Kidney capillary endothelial cell (primary cell): ENCODE measurements at places on chromosomes 4 and X.

DNA sequence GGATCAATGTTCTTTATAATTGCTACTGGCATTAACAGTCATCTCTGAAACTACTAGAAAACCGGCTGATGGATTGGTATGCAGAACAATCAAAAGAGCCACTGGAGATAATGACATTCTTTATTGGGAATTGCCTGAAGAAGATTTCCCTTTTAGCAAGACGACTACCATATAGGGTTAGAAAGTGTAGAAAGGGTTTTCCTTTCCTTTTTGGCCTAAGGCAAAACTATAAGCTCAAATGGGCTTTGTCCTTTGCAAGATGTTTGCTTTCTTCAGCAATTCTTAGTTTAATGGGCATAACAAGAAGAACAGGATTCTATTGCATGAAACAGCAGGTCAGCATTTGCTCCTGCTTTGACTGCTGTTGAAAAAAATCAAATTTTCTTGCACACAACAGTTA, 214.2 kb upstream of the PCDH10 start:
- no peak for DNase-seq

GRCh38 chr4:65083076-65083475, 587.2 kb downstream of the EPHA5 start:
- no peak for DNase-seq

DNA sequence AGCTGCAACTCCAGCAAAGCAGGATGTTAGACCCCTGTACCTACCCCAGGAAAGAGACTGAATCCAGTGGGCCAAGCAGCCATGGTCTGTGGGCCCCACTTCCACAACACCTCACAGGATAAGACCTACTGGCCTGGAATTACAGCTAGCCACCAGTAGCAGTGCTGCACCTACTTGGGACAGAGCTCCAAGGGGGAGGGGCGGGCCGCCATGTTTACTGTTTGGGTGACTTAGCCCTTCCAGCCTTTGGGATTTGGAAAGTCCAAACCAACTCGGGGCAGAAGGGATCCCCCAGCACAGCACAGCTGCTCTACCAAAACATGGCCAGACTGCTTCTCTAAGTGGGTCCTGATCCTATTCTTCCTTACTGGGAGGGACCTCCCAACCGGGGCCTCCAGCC, 9.1 kb upstream of the TMSB15B start:
- DNase-seq, result no peak

GRCh38 chr4:57053508-57053907, 56.7 kb downstream of the IGFBP7 start:
- no peak for DNase-seq

DNA sequence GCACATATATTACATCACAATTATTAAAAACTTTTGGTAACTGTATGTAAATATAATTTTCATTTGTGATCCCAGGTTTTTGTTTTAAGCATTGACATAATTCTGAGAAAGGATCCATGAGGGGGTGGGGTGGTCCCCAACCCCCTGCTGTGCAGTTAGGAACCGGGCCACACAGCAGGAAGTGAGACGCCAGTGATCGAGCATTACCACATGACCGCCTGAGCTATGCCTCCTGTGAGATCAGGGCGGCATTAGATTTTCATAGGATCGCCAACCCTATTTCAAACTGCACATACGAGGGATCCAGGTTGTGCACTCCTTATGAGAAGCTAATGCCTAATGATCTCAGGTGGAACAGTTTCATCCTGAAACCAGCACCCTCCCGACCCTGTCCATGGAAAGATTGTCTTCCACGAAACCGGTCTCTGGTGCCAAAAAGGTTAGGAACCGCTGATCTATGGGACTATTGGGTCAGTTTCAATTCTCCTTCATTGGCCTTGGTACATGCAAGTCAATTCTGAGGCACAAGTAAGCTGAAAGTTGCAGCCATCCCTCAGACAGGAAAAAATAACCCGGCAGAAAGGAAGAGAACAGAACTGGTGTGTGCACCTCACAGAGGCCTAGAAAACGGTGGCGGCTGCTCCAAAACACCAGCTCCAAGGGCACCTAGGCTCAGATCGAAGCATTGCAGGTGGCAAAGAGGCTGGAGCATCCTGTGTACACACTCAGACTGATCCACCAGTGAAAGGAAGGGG, 7.0 kb upstream of the TMSB4X start:
- DNase-seq, result no peak

DNA sequence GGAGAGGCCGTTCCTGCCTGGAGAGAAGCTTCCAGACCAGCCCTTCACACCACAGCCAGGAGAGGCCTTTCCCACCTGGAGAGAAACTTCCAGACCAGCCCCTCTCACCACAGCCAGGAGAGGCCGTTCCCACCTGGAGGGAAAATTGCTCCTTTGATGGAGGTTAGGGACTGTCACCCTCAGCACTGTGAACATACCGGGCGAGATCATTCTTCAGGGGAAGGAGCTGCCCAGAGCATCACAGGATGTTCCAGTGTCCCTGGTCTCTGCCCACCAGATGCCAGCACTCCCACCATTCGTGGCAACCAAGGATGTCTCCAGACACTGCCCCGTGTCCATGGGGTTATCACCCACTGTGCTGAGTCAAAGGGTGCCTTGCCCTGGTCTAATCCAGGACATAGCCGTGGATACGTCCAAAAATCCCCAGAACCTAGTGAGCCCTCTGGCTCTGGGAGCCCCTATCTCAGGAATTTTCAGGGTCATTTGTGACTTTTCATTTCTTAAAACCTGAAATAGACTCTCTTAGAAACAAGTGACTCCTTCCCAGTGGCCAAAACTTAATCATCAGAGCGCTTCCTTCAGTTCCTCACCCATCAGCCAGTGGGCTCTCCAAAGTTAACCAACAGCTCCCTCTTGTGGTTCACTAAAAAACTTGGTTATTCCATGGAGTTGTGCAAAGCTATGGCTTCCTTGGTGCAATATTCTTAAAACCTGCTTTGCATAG, 80.2 kb downstream of the CRMP1 start:
- peak; percentile 52 for DNase-seq

DNA sequence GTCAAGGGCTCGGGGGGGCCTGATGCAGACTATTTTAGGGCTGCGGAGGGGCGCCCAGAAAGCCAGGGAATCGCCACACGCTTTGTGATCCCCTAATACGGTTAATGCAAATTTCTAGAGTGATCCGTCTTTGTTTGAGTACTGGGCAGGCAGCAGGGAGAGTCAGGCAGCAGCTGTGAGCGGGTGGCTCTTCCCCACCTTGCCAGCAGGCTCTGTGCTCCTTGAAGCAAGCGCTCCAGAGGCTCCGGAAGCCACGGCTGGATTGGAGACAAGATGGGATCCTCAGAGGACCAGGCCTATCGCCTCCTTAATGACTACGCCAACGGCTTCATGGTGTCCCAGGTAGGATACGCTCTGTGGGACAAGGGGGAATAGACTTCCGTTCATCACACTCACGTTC, at the start of gene ASMT:
ASMT (plus strand) TSS at position 133 of the 400 bp plus-strand sequence; CDS start at position 274, 141 bp downstream.
- no peak for DNase-seq

- no peak for DNase-seq
Observed at GRCh38 chr4:45078201-45078600, 351.8 kb upstream of the GNPDA2 start.

GRCh38 chrX:136039968-136040367, 54.7 kb downstream of the SLC9A6 start:
- DNase-seq, result no peak

DNA sequence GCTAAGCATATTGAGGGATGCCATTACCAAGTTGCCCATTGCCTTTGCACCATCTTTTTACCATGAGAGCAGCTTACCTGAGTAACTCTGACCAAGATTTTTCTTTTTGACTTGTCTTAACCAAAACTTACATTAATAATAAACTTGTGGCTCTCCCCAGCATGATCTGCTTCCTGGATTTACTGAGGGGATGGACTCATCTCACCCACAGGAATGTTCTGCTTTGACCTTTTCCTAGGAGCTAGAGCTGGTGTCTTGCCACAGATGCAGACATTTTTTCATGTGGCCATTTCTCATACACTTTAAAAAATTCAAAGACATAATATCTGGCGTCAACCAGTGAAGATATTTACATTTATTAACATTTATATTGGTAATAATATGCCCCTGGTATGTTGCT, 79.2 kb upstream of the EFHC2 start:
- DNase-seq, result no peak

- DNase-seq, result no peak
Observed at GRCh38 chr4:71004281-71004851, 10.9 kb downstream of the DCK start.

DNA sequence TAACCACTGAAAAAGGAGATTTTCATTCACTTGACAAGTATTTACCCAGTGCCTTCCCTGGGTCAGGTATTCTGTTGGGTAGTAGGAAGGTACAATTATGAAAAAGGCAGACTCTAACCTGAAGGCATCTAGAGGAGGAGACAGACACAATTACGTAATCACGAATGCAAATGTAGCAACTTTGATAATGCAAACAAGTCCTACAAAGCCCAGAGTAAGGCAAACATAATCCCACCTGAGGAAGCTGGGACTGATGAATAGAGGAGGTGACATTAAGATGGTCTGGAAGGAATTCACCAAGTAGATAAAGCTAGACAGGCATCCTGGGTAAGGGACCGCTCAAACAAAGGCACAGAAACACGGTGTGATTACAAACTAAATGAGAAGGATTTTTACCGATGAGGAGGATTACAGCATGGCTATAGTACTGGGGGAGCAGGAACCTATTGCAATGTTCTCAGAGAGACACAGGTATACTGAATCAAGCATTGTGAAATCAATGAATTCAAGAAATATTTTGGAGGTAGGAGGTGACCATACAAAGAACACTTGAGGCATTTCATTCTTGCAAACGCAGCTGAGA, 37.1 kb downstream of the TMEM150C start:
- DNase-seq, result no peak
